ENCODE measurements at places on chromosomes 2 and 18.

- DNase-seq, result no peak
Observed at GRCh38 chr2:20100711-20101110, 49.3 kb upstream of the LAPTM4A start.

GRCh38 chr2:196143730-196144131, 27.6 kb downstream of the STK17B start:
- no peak for DNase-seq

DNA sequence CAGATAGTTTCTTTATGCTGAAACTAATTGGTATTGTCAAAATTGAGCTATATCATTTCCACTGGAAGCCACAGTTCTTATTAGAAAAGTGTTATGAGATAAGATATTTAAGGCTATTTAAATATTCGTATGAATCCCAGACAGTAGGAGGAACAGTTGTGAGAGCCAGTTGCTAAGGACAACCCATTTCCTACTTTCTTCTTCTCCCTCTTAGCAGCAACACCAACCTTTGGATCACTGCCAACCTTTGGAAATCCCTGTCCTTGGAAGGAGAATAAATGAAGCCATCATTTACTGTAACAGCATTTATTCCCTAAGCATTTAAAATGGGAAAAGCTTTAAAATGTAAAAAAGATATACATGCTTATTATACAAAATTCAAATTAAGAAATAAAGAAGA, 85.8 kb downstream of the PLCL1 start:
- DNase-seq, result no peak

DNA sequence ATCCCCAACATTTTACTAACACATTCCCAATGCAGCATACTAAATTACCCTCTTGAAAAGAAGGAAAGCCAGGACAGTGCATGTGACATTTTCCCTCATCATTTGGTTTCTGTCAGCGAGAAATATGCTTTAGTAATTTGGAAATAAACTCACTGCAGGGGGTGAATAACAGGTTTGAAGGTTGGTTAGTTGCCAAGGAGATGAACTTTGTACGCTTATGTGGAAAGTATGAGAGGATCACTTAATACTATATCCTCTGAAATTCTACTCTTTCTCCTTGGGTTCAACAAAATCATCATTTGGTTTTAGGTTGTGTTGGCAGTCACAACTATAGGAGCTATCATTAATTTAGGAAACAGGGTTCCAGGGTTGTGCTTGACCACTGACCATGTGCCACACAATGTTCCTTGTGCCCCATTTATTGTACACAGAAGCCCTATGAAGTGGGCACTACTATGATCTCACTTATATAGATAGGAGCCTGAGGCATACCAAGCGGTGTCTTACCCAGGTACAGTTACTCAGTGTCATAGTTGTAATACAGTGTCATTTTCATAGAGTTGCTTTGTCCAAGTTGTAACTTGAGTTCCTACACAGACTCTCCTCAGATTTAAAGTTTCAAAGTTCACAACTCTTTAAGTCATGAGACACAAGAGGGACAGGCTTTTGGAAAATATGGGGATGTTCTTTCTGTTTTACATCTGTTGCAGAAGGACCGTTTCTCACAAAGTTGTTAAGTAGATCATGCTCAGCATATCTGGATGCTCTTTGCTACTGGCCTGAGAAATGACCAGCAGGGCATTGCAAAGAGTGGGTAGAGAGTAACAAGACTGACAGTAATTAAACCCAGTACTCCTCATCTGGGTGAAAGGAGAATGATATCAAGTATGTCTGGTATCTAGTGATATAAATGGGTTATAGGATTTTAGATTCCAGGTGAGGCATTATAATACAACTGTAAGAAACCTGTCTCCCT, 91.8 kb downstream of the MAP4K4 start:
- no peak for DNase-seq

DNA sequence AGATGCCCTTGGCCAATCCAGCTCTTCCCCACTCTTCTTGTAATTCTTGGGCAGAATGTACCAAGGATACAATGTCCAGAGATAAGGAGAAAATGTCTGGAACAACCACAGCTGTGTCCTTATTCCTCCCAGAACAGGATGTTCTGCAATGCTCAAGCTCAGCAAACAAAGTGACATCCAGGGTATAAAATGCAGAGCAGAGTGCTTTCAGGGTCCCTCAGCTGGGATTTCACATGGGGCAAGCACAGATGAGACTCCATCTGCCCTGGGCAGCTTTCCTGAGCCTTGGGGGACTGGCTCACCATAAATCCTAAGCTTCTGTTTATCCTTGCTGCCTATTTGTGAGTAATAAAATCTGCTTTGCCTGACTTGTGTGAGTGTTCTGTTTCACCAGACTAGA, 127.4 kb downstream of the VAPA start:
- DNase-seq, result no peak

- no peak for DNase-seq
Observed at GRCh38 chr2:48009256-48009655, 103.0 kb upstream of the FBXO11 start.

GRCh38 chr2:109209941-109210340, 80.9 kb downstream of the SH3RF3 start:
- no peak for DNase-seq

DNA sequence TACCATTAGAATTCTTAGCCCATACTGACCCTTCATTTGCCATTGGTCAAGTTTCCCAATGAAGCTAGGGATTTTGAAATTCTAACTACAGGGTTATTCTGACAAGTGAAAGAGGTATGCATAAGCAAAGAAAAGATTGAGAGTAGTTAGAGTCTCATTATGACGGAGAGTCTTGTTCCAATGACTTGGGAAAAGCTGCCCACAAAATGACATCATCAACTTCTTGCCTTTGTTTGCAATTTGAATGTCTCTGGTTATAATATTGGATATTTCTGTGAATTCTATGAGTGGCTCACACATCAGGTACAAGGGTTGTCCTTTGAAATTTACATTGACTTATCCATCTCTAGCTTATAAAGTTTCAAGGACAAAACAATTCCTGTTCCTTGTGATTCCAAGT, 772.2 kb downstream of the TRIB2 start:
- no peak for DNase-seq

DNA sequence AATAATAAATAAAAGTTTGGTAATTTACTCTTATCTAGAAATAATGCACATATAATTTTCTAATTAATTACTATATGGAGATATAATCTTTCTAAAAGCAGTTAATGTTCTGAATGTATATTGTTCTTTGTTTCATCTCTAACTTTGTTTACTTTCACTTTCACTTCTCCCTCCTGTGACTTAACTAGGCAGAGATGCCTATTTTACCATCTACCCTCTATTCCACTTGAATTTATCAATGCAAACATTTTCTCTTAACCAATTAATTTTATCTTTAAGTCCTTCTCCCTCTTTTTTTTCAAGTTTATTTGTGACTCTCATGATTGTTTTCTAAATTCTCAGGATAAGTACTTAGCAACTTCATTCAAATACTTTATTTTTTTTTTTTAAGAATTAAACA, 55.1 kb upstream of the IL1RL1 start:
- DNase-seq, result no peak

GRCh38 chr2:136342138-136342537, 224.2 kb upstream of the CXCR4 start:
- DNase-seq, result no peak

- no peak for DNase-seq
Observed at GRCh38 chr2:88857274-88857741, 165.8 kb downstream of the RPIA start.

DNA sequence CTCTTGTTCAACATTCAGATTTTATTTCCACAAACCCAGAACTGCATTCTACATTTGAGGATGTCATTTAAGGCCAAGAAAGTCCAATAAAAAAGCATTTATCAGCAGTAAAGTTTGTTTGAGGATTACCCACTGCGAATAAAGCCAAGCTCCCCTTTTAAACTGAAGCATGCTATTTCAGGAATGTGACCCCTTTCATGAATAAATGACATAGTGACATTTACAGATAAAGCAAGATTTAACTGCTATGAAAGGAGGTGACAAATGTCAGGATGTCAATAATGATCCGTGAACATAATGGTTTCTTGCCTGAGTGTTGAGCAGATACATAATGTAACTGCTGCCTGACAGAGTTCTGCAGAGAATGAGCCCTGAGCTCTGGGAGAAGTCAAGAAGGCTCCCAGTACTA, 146.3 kb downstream of the TDRD15 start:
- DNase-seq, result no peak
